ENCODE measurements at places on chromosomes 12 and 14. TPM values are rescaled to one million over a fixed set of nuclear protein-coding genes. Genes with fewer than 3 reads are reported as not detected.
A peak's percentile ranks its signal among the peaks of the same experiment; 100 is the strongest.

Gene GAS2L3
- polyA plus RNA-seq, result 2.2 TPM

Gene USP15
- 60.8 TPM for polyA plus RNA-seq

Gene KRT72
- polyA plus RNA-seq, result 24.6 TPM

DNA sequence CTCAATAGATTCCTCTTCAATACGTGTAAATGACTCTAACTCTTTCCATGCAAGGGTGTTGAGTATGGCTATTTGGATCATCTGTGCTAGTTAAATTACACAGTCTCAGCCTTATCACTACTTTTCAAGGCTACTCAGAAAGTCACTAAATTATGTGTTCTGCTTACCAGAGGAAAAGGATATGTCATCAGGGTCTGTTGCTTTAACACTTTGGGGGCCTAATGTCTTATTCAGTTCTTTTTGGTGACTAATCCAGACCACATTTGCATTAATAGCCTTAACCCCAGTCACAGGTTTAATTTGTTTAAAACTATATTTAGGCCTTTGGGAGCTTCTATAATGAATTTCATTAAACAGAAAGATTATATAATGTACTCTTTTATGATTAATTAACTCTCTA lies 649.3 kb downstream of the RPS29 start:
- no peak for DNase-seq
- H3K4me1 ChIP-seq, result peaks cover 3% of the 10 kb centered on the region
- no peak overlapping the region for H3K27ac ChIP-seq

Gene KRT6C
- 0.03 TPM for polyA plus RNA-seq

Gene WASHC4
- 65.2 TPM for polyA plus RNA-seq

DNA sequence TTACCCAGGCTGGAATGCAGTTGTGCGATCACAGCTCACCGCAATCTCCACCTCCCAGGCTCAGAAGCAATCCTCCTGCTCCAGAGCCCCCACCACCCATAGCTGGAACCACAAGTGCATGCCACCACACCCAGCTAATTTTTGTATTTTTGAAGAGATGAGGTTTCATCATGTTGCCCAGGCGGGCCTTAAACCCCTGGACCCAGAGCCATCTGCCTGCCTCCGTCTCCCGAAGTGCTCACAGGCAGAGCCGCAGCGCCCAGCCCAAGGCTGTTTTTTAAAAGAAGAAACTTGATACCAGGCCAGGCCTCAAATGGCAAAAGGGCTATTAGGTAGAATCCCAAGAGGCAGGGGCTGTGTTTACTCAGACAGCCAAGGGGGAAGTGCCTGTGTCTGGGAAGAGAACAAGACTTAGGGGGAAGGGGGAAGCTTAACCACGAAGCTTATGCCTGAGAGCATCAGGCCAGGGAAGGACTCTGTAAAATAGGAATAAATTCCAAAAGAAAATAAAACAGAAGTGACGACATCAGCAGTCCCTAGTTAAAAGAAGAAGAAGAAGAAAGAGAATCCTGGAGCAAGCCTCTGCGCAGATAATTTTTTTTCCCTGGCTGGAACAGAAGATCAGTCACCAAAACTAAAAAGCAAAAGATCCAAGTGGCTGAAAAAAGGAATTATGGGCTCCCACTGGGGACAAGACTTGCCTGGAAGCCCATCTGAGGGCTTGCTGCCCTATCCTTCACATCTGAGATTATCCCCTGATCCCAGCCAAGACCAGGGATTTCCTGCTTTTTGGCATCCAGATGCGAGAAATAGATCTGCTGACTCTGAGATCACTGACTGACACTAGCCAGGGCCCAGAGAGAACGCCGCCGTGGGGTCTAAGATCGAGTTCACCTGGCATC lies 170.5 kb downstream of the NDUFA12 start:
- H3K4me1 ChIP-seq, result no peaks in the 10 kb centered on the region
- DNase-seq, result no peak
- H3K27me3 ChIP-seq, result no peaks in the 10 kb centered on the region

GRCh38 chr12:65533177-65533883 lies 254.8 kb downstream of the MSRB3 start:
- no peak overlapping the region for H3K4me3 ChIP-seq
- H3K27me3 ChIP-seq, result no peaks in the 10 kb centered on the region
- no peaks in the 10 kb centered on the region for H3K36me3 ChIP-seq
- no peak overlapping the region for H3K27ac ChIP-seq
- peaks cover 14% of the 10 kb centered on the region for H3K4me1 ChIP-seq
- DNase-seq, result peak; percentile 36

DNA sequence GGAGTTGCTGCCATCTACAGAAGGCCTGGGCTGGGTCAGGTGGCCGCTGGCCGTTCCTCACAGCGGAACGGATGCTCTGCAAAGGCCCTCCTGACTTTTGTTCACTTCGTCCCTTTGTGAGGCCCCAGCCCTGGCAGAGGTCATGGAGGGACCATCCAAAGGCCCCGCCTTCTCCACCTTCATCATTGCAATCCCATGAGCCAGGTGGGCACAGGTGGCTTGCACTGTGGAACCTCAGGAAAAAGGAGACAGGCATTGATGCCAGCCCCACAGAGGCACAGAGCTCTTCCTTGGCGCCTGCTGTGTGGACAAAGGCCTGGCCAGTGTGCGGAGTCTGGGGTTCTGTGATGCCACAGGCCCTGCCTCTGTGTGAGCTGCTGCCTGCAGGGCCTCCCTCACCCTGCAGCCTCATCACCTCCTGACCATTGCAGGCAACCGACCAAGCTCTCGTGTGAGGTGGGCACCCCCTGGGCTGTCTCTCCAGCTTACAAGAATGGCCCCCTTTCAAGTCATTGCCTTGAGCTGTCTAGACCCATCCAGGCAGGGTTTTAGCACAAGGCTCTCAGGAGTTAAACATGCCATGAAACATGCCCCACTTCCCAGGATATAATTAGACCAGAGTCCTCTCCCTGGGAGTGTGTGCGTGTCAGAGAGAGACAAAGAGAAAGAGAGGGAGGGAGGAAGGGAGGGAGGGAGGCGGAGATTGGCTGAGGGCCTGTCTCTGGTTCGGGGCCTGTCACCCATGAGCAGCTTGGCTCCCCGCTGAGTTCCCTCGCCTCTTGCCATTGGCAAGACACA lies 19.3 kb downstream of the NFKBIA start:
- no peaks in the 10 kb centered on the region for H3K36me3 ChIP-seq
- H3K4me1 ChIP-seq, result peaks cover 37% of the 10 kb centered on the region
- H3K27ac ChIP-seq, result peak overlapping the region; percentile 77
- H3K4me3 ChIP-seq, result no peak overlapping the region

GRCh38 chr12:112686373-112686772 lies 105.2 kb upstream of the RPH3A start:
- H3K27ac ChIP-seq, result no peak overlapping the region
- no peaks in the 10 kb centered on the region for H3K36me3 ChIP-seq
- no peak overlapping the region for H3K4me3 ChIP-seq

DNA sequence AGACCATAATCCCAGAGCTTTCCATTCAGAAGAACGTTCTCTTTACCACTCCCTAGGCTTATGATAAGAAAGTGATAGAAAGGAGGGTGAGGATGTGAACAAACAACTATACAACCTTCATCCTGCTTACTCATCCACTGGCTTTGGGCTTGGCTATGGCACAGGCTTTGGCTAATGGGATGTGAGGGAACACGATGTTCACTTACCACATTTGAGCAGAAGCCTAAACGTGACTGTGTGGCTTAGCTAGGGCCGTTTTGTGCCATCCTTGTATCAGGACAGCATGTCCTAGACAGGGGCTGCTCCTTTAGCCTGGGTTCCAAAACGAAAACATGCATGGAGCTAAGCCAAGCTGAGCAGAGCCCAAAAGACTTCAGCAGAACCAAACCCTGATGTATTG lies 118.6 kb upstream of the CCDC175 start:
- no peaks in the 10 kb centered on the region for H3K27me3 ChIP-seq
- H3K4me1 ChIP-seq, result no peaks in the 10 kb centered on the region
- no peak overlapping the region for H3K4me3 ChIP-seq
- no peak for DNase-seq

GRCh38 chr14:28772613-28773012 lies 6.0 kb downstream of the FOXG1 start:
- H3K4me1 ChIP-seq, result no peaks in the 10 kb centered on the region
- peaks cover 64% of the 10 kb centered on the region for H3K27me3 ChIP-seq
- H3K36me3 ChIP-seq, result no peaks in the 10 kb centered on the region
- no peak overlapping the region for H3K4me3 ChIP-seq
- H3K27ac ChIP-seq, result no peak overlapping the region

GRCh38 chr14:81710232-81710845 lies 176.7 kb upstream of the SEL1L start:
- peak overlapping the region; percentile 15 for H3K27ac ChIP-seq
- DNase-seq, result peak; percentile 69
- no peak overlapping the region for H3K4me3 ChIP-seq
- no peaks in the 10 kb centered on the region for H3K36me3 ChIP-seq
- no peaks in the 10 kb centered on the region for H3K4me1 ChIP-seq
- H3K27me3 ChIP-seq, result no peaks in the 10 kb centered on the region

Gene COL2A1
- 0.19 TPM for polyA plus RNA-seq

GRCh38 chr14:101233808-101234207 lies 327.5 kb upstream of the DIO3 start:
- H3K27me3 ChIP-seq, result no peaks in the 10 kb centered on the region
- no peak for DNase-seq
- H3K4me1 ChIP-seq, result no peaks in the 10 kb centered on the region
- H3K4me3 ChIP-seq, result no peak overlapping the region

Gene ADAMTS20
- not detected for polyA plus RNA-seq

GRCh38 chr12:88360343-88360742 lies 218.2 kb downstream of the TMTC3 start:
- H3K27ac ChIP-seq, result no peak overlapping the region
- no peaks in the 10 kb centered on the region for H3K4me1 ChIP-seq
- H3K27me3 ChIP-seq, result no peaks in the 10 kb centered on the region
- DNase-seq, result peak; percentile 26
- no peaks in the 10 kb centered on the region for H3K36me3 ChIP-seq

Data from small intestine (tissue), 16 donors.